ENCODE measurements at places on chromosomes 16 and 17.

DNA sequence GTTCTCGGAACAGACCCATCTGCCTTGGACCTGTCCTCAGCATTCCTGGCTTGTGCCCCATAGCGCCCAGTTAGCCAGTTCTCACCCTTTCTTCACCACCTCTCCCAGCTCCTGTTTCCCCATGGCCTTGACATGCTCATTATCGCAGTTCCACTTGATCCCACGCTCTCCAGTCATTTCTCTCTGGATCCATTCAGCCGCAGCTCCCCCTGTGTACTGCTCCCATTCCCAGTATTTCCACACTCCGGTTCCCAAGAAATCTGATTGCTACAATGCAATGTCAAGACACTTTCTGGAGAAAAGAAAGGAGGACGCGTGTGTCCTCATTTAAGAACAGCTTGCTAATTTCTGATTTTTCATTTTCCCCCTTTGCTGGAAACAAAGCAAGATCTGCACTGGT lies 55.4 kb downstream of the TMEM186 start:
- no peaks in the 10 kb centered on the region for H3K27me3 ChIP-seq
- H3K4me1 ChIP-seq: no peaks in the 10 kb centered on the region
- peaks cover 27% of the 10 kb centered on the region for H3K36me3 ChIP-seq
- H3K27ac ChIP-seq: no peak overlapping the region
- H3K4me3 ChIP-seq: no peak overlapping the region
- ATAC-seq: no peak

DNA sequence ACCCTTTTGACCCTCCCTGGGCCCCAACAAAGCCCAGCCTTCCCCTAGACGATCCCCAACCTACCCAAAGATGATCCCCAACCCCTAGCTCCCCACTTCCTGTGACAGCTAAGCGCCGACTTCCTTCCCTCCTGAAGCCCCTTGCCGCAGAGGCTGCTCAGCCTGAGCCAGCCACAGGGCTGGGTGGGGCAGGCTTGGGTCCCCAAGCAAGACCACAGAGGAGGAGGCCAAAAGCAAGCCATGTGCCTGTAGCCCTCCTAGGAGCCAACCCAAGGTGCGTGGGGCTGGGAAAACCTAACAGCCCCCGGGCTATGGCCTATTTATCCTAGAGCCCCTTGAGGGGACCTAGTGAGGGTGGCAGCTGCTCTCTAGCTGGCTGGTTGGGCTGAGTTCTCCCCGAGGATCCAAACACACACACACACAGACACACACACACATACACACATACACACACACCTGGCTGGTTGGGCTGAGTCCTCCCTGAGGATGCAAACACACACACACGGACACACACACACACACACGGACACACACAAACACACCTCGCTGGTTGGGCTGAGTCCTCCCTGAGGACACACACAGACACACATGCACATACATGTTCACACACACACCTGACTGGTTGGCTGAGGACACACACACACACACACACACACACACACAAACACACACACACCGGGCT lies 4.8 kb downstream of the ARRB2 start:
- no peak for ATAC-seq
- H3K36me3 ChIP-seq: peaks cover 43% of the 10 kb centered on the region
- H3K27me3 ChIP-seq: no peaks in the 10 kb centered on the region
- peak overlapping the region; percentile 77 for H3K27ac ChIP-seq

DNA sequence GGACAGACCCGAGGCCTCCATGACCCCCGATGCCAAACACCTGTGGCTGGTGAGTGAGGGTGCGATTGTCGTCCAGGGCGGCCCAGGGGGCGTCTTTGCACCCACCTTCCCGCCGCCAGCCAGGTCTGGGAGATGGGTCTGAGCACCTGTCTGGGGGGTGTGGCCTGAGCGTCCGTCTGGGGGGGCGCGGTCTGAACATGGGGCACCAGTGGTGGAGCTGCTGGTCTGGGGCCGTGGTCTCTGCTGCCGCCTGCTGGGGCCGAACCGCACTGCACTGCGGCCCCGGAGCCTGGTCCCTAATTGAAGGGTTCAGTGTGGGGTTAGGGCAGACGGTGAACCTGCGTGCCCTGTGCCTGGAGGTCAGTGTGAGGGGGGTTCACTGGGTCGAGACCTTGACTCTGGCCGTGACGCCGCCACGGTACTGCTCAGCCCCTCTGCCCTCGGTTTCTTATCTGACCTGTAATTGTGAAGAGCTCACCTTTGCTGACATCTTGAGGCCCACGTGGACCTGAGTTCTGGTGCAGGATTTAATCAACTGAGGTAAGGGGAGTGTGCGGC lies 12.6 kb upstream of the TCF25 start:
- H3K36me3 ChIP-seq: no peaks in the 10 kb centered on the region
- H3K27me3 ChIP-seq: peaks cover 34% of the 10 kb centered on the region
- peak; percentile 82 for ATAC-seq
- H3K4me3 ChIP-seq: no peak overlapping the region

DNA sequence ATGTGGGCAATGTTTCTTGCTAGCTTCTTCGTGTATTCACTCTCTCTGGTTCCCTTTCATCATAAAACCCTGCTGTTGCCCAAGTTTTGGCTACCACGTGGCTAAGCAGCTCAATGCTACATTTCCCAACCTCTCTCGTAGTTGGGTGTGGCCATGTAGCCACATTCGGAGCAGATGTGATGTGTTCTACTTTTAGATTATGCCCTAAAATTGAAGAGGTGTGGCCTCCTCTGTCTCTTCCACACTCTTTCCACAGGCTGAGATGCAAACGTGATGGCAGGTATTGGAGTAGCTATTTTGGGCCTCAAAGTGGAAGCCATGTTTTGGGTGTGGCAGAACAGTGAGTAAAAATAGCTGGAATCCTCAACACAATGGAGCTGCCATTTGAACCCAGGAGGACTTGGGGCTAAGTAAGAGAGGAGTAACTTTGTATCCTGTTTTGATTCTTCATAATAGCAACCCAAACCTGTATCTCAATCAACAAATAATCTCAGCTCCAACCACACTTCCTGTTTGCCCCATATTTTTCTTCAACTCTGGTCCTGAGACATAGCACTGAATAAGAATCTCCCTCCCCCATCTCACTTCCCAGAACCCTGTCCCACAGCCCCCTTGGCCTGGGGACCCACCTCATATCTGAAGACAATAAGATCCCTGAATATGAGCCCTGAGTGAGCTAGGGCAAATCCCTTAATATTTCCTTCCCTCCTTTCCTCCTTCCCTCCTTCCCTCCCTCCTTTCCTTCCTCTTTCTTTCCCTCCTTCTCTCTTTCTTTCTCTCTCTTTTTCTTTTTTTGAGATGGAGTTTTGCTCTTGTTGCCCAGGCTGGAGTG lies 4.0 kb downstream of the NUPR1 start:
- ATAC-seq: no peak
- H3K4me3 ChIP-seq: no peak overlapping the region
- H3K27me3 ChIP-seq: peaks cover 35% of the 10 kb centered on the region
- no peak overlapping the region for H3K27ac ChIP-seq

DNA sequence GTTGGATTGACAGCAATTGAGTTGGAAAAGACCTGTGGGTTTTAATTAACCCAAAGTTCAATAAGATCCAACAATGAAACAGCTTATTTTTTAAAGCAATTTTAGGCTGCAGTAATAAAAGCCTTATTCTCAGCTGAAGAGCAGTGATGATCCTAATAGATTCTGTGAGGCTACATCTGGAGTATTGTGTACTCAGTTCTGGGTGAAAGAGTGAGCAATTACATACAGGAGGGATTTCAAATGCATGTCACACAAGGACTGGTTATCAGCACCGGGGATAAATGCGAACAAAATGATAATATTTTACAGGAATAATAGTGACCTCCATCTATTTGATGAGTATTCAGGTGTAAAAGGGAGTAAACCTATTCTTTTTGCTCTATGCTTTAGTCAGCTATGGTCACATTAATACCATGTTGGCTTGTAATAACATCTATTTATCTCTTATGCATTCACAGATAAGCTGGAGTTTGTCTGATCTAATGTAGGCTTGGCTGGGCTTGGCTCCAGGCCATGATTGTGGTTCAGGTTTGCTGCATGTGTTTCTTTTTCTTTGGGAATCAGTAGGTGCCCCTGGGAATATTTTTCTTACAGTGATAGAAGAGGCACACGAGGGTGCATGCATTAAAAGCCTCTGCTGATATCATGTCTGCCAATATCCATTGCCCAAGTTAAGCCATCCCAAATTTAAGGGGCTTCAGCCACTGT lies 22.2 kb upstream of the TOX3 start:
- no peak for ATAC-seq
- no peak overlapping the region for H3K27ac ChIP-seq
- H3K36me3 ChIP-seq: no peaks in the 10 kb centered on the region
- H3K4me3 ChIP-seq: no peak overlapping the region
- no peaks in the 10 kb centered on the region for H3K4me1 ChIP-seq

DNA sequence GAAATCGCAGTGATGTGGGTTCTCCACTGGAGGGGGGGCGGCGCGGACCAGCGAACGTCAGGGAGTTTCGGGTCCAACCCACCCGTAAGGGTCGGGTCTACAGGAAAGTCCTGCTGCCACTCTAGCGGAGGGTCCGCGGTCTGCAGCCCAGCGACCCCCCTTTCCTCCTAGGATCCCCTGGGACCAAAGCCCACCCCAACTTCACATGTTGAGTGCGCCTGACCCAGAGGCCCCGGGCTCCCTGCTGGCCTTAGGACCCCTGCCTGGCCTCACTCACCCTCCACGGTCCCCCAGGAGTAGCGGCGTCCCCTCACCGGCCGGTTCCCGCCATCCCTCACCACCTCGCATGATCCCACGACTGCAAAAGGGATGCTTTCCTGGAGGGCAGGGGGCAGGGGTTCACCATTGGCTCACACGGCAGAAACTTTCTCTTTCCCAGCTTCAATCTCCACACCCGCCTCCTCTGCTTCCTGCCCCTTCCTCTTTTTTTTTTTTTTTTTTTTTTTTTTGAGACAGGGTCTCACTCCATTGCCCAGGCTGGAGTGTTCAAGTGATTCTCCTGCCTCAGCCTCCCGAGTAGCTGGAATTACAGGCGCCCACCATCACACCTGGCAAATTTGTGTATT lies 3.1 kb downstream of the SEPTIN1 start:
- peaks cover 70% of the 10 kb centered on the region for H3K4me1 ChIP-seq
- H3K36me3 ChIP-seq: peaks cover 19% of the 10 kb centered on the region
- peak overlapping the region; percentile 97 for H3K4me3 ChIP-seq
- H3K27ac ChIP-seq: peak overlapping the region; percentile 98
- no peaks in the 10 kb centered on the region for H3K27me3 ChIP-seq

- peaks cover 13% of the 10 kb centered on the region for H3K36me3 ChIP-seq
- H3K4me3 ChIP-seq: no peak overlapping the region
- no peaks in the 10 kb centered on the region for H3K27me3 ChIP-seq
- no peaks in the 10 kb centered on the region for H3K4me1 ChIP-seq
- no peak overlapping the region for H3K27ac ChIP-seq
- ATAC-seq: no peak
Observed at GRCh38 chr17:8503807-8504206, 68.1 kb downstream of the NDEL1 start.

DNA sequence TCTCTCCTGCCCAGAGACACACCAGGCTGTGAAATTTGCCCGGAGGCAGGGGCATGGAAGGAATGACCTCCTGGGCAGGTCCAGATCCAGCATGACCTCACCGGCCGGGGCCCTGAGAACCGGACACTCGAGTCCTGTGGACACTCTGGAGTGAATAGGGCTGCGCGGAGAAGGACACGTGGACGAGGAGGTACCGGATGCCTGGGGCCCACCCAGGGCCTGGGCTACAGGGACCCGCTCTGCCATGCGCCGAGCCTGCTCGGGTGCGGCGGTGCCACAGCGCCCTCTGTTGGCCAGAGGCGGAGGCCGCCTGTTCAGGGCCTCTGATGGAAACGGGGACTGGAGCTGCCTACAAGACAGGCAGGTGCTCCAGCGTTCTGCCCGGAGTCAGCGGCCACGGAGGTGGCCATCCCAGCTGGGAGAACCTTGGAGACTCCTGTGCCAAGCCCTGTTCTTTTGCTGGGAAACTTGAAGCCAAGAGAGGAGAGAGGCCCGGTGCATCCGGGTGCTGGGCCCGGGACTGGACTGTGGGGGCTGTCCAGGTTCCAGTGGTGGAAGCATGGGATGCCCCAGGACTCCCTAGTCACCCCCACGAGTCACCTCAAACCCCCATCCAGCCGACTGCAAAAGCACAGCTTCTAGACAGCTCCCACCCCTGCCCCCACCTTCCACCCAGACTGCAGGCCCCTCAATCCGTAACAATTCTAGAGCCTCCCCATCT lies 19.3 kb upstream of the NXPH3 start:
- H3K4me3 ChIP-seq: no peak overlapping the region
- H3K36me3 ChIP-seq: no peaks in the 10 kb centered on the region
- peaks cover 11% of the 10 kb centered on the region for H3K4me1 ChIP-seq
- ATAC-seq: peak; percentile 90
- H3K27me3 ChIP-seq: peaks cover 9% of the 10 kb centered on the region
